ENCODE measurements at places on chromosomes 1 and 21.

GRCh38 chr1:38152351-38153065 lies 105.9 kb upstream of the POU3F1 start:
- no peak for DNase-seq

DNA sequence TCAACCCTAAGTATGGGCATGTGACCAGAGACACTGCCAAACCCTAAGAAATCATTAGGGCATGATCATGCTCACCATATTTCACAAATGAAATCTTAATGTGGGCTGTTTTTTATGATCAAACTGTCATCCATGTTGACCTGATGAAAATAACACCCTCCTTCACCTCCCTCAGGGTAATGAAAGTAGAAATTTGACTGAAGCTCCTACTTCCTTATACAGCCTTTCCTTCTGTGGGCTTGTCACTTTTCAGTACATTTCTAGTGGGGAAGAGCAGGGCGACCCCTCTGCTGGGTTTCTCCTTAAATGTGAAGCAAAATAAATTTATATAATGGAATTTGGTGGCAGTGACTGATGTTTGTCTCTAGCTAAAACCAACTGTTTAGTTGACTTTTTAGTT lies 25.9 kb downstream of the IVNS1ABP start:
- DNase-seq: no peak

GRCh38 chr1:246705368-246705767 lies 18.8 kb upstream of the SCCPDH start:
- DNase-seq: peak; percentile 91

DNA sequence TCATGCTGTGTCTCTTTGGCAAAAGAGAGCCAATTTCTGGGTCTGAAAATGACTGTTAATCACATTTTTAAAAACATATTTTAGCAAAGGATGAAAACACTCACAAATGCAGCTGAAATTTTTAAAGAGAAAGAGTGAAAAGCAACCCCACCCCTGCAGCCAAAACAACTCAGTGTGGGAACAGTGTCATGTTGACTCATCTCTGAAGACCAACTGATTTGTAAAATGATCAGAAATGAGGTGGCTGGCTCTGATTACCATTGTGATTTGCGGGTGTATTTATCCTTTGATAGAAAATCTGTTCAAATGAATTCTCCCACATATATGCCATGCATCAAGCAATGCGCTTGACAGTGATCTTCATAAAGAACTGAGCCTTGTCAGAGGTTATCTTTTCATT lies 287.0 kb upstream of the ESRRG start:
- no peak for DNase-seq

DNA sequence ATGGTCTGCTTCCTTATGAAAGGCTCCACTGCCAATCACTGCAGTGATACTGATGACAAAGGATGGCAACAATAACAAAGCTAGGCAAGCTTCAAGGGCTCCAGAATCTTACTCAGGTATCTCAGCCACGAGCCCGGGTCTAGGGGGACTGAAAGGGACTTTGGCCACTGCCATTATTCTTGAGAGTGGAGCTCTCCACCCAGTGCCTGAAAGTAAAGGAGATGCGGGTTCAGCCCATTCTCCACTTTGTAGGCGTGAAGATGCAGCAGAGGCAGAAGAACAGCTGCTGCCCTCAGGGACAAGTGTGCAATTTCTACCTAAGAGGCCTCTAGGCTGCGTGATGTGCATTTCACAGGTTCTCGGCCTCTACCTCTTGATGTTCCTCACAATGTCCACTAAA lies 31.4 kb upstream of the SLAMF9 start:
- DNase-seq: no peak

GRCh38 chr1:9455487-9456234 lies 83.6 kb upstream of the SLC25A33 start:
- no peak for DNase-seq

- no peak for DNase-seq
Observed at GRCh38 chr1:161158316-161159010, 837 bp upstream of the USP21 start.

DNA sequence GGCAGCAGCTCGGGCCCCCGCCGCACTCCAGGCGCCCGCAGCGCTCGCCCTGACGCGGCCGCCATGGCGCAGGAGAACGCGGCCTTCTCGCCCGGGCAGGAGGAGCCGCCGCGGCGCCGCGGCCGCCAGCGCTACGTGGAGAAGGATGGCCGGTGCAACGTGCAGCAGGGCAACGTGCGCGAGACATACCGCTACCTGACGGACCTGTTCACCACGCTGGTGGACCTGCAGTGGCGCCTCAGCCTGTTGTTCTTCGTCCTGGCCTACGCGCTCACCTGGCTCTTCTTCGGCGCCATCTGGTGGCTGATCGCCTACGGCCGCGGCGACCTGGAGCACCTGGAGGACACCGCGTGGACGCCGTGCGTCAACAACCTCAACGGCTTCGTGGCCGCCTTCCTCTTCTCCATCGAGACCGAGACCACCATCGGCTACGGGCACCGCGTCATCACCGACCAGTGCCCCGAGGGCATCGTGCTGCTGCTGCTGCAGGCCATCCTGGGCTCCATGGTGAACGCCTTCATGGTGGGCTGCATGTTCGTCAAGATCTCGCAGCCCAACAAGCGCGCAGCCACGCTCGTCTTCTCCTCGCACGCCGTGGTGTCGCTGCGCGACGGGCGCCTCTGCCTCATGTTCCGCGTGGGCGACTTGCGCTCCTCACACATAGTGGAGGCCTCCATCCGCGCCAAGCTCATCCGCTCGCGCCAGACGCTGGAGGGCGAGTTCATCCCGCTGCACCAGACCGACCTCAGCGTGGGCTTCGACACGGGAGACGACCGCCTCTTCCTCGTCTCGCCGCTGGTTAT lies 2.8 kb downstream of the KCNJ9 start:
- DNase-seq: no peak

DNA sequence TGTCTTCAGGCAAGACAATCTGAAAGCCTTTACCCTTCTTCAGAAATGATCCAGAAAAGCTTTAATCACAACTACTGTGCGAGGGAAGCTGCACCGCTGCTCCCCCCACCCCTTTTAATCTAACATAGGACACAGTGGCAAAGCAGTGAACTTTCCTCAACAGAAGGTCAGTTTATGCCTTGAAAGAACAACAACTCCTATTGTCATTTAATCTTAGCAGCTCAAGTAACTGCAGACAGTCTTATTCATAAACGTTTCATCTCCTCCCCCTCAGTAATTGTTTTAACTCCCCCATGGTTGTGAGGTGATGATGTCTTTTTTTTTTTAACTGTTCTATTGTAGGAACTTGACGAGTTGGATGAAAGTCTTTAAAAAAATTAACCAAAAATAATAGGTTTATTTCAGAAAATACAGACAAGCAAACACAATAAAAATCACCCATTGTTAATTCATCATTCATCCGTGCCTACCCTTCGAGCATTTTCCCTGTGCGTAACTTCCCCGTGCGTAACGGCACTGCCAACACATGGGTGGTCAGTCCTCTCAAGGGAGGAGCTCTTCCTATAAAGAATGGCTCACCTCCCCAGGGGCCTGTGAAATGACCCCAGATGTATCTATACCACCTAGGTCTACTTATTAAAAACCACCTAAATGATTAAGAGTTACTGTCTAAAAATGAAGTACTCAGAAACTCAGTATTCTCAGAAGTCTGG lies 3.3 kb upstream of the ADAR start:
- no peak for DNase-seq

DNA sequence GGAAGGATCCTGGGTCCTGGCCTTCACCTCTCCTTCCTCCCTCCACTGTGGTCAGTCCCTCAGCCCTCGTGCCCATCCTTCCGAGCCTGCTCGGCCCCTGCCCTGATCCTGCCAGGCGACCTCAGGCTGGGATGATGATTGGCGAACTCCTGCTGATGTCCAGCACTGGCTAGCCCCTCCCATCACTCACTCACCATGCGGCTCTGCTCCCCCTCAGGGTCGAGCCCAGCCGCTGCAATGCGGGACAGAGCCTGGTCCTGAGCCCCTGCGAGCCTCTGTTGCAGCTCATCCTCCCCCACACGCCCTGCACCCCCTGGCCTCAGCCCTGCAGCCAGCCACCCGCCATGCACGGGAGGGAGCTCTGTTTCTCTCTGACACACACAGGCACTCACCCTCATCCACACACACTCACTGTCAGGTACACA lies 100.2 kb downstream of the DMRTB1 start:
- DNase-seq: no peak

DNA sequence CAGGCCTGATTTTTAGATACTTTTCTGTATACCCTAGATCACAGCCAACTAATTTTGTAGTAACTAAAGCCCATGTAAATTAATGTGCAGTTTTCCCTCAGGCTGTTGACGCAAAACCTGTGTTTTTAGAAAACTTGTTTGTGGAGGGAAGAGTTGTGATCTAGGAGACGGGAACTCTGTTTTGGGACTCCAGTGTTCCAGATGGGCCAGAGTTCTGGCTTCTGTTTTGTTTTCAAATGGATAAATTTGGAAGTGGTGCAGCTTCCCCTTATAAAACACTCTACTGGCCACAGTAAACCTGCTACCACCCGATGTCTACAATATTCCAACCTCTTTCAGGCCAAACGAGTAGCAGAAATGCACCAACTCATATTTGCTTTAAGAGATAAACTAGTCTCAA lies 13.6 kb upstream of the GPR88 start:
- no peak for DNase-seq

GRCh38 chr21:43193651-43194302 lies 25.0 kb downstream of the CRYAA start:
- peak; percentile 69 for DNase-seq

Data from stromal cell of bone marrow (primary cell).